Astrocyte (in vitro differentiated cells and primary cell): ENCODE measurements at places on chromosomes 16 and 17. TPM values are rescaled to one million over a fixed set of nuclear protein-coding genes. Genes with fewer than 3 reads are reported as not detected.

ZP2 gene
- total RNA-seq: not detected in 2 replicates

DNA sequence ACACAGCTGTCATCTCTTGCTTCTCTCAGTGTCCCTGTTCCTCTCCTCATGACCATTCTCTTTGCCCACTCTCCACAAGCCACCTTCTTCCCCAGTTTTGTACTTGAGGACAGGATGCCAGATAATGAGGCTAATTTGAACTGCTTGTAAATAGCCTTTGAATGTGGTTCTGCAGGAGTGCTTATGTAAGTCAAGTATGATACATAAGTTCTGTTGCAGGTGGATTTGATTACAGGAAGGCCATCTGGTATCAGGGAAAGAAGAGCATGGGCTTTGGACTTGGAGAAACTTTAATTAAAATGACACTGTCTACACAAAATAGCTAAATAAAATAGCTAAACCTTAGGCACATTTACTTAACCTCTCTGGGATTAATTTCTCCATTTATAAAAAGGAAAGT is 120.2 kb upstream of the HLF start:
- no peak for DNase-seq

TACO1 gene
- total RNA-seq: 18.9 and 19.5 TPM in 2 replicates

- no peak for DNase-seq
Measured at GRCh38 chr17:31469959-31470358, 78.5 kb downstream of the RAB11FIP4 start.

- no peak for DNase-seq
Measured at GRCh38 chr16:63980763-63981162, 1141.1 kb downstream of the CDH11 start.

GRCh38 chr16:57627184-57627871 is 1.1 kb upstream of the ADGRG1 start:
- peak; percentile 86 for DNase-seq
